ENCODE measurements at places on chromosomes 12 and 14.

GRCh38 chr14:37991027-37991426 is 216.7 kb upstream of the SSTR1 start:
- no peak for DNase-seq

GRCh38 chr12:51821440-51822260 is 26.9 kb downstream of the FIGNL2 start:
- DNase-seq = no peak

GRCh38 chr12:41745593-41745992 is 399.1 kb downstream of the GXYLT1 start:
- DNase-seq = no peak

- no peak for DNase-seq
These were observed 481.4 kb upstream of the TMEM132C start for GRCh38 chr12:127785540-127785939.

All from immature natural killer cell (primary cell).